ENCODE measurements at places on chromosomes 2 and 18. TPM values are rescaled to one million over a fixed set of nuclear protein-coding genes. Genes with fewer than 3 reads are reported as not detected.

SCN2A gene
- total RNA-seq: 2.4 TPM

DNAH7 gene
- 1.2 TPM for total RNA-seq

CTDP1 gene
- total RNA-seq: 20.7 TPM

KRTCAP3 gene
- total RNA-seq: 0.13 TPM

DSEL gene
- 52.3 TPM for total RNA-seq

SPP2 gene
- not detected for total RNA-seq

ACMSD gene
- not detected for total RNA-seq

GCG gene
- not detected for total RNA-seq

ABCB11 gene
- total RNA-seq: not detected

RBMS1 gene
- total RNA-seq: 96.5 TPM

ZFAND2B gene
- 37.5 TPM for total RNA-seq

GAREM2 gene
- total RNA-seq: 0.53 TPM

TCF23 gene
- total RNA-seq: not detected

RESP18 gene
- total RNA-seq: not detected

EMILIN1 gene
- total RNA-seq: 292 TPM

SERPINB11 gene
- not detected for total RNA-seq

TXNDC2 gene
- total RNA-seq: not detected

TUBB8B gene
- not detected for total RNA-seq

CWC22 gene
- 24.2 TPM for total RNA-seq

MC4R gene
- not detected for total RNA-seq

COLEC11 gene
- 0.92 TPM for total RNA-seq

TUBA3E gene
- total RNA-seq: not detected

MGAT4A gene
- 1.6 TPM for total RNA-seq

SLC9A2 gene
- total RNA-seq: not detected

UNC80 gene
- 0.19 TPM for total RNA-seq

DSC3 gene
- total RNA-seq: under 0.01 TPM

MEP1B gene
- not detected for total RNA-seq

TMEM17 gene
- total RNA-seq: 2.2 TPM

RAB6C gene
- under 0.01 TPM for total RNA-seq

UGT1A5 gene
- total RNA-seq: not detected

CGREF1 gene
- total RNA-seq: 7.0 TPM

SDC1 gene
- total RNA-seq: 5.3 TPM

TLX2 gene
- total RNA-seq: 0.06 TPM

APLF gene
- 3.6 TPM for total RNA-seq

NFU1 gene
- 48.7 TPM for total RNA-seq

CDKL4 gene
- 1.7 TPM for total RNA-seq

POTEJ gene
- not detected for total RNA-seq

AFF3 gene
- under 0.01 TPM for total RNA-seq

OTOS gene
- not detected for total RNA-seq

UBE2F gene
- 34.6 TPM for total RNA-seq

TWSG1 gene
- total RNA-seq: 144 TPM

CFAP221 gene
- 0.37 TPM for total RNA-seq

HPCAL1 gene
- total RNA-seq: 46.4 TPM

FRZB gene
- 0.66 TPM for total RNA-seq
